HCT116 (cell line): ENCODE measurements at places on chromosomes 3 and 15.

DNA sequence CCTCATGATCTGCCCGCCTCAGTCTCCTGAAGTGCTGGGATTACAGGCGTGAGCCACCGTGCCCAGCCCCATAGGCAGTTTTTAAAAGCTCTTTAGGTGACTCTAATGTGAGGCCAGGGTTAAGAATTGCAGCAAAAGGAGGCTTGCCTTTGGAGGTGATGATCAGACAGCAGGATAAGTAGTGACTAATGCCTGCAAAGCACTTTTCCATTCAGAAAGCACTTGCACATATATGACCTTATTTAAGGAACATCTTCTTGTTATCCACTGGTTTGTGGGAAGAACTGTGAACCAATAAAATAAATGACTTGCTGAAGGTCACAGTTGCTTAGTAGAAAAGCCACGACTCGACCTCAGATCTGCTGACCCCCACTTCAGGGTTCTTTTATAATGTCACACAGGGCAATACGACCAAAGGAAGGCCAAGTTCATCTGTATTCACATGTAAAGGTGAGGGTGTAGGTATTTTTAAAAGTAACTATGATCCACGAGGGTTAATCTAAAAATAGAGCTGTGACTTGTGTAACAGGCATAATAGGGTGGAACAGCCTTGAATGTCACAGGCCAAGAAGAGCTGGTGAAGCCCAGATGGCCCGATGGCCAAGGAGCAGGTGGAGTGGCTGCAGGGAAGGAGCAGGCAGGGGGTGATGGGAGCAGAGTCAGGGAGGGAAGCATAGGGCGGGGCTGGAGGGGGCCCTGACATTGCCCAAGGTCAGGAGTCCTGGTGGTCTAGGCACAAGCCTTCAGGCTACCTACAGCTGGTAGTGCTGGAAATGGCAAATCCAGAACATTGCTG lies 24.4 kb downstream of the LARP6 start:
- no peak for DNase-seq

GRCh38 chr3:70358978-70359580 lies 46.6 kb upstream of the MDFIC2 start:
- DNase-seq, result peak; percentile 0

DNA sequence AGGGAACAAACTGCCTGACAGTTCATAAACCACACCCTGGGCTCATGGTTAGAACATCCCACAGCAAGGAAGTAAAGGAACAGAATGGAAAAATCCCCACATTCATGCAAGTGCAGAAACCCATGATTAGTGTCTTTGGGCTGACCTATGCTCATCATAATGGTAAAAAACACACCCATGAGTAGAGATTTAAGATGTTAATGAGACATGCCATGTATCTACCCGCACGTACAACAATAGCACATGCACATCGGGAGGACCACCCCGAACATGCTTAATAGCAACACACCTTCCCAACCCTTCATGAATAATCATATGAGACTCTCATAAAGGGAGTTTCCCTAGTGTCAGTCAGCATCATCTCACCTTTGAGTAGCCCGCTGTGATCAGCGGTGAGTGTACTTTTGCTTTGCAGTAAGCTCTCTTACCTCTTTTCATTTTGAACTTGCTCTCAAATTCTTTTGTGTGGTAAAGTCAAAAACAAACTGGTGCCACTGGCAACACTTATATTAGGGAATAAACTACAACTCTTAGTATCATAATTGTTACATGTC lies 23.2 kb downstream of the ZBED2 start:
- DNase-seq, result no peak

GRCh38 chr3:115146032-115146417 lies 1.1 kb downstream of the ZBTB20 start:
- peak; percentile 19 for DNase-seq

- no peak for DNase-seq
These were observed 151.6 kb downstream of the SERPINI1 start for GRCh38 chr3:167887096-167887495.

GRCh38 chr3:117786349-117786748 lies 1076.8 kb downstream of the TUSC7 start:
- no peak for DNase-seq

DNA sequence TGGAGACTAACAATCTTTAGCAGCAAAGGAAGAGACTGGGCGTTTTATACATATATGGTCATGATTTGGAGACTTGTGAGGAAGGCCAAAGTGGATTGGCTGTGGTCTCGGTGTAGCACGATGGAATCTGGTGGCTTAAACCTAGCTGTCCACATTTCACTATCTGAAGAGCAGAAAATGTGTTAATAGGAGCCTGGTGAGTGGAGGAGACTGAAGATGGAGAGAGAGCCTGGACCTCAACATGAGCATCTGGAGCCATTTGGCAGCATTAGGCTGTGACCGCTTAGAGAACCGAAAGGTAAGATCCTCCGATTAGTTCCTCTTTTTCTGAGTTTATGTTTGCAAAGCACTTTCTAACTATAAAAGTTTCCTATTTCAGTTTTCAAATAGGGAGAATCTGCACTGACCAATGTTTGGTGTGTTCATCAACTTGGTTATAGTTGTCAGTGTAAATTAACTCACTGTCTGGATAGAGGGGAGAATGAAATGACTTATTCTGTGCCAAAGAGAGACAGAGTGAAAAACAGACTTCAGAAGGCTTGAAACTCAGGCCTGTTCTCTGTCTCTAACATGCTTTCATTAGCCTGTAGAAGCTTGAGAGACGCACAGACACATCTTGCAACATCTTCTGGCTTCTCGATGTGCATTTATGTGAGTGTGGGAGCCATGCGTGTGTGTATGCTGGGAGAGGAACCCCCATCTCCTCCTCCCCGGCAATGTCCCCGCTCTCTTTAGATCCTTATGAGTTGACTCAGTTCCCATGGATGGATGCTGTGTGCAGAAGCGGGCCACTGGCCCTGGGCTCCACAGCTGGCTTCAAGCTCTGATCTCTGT lies 244.7 kb upstream of the TBL1XR1 start:
- no peak for DNase-seq

DNA sequence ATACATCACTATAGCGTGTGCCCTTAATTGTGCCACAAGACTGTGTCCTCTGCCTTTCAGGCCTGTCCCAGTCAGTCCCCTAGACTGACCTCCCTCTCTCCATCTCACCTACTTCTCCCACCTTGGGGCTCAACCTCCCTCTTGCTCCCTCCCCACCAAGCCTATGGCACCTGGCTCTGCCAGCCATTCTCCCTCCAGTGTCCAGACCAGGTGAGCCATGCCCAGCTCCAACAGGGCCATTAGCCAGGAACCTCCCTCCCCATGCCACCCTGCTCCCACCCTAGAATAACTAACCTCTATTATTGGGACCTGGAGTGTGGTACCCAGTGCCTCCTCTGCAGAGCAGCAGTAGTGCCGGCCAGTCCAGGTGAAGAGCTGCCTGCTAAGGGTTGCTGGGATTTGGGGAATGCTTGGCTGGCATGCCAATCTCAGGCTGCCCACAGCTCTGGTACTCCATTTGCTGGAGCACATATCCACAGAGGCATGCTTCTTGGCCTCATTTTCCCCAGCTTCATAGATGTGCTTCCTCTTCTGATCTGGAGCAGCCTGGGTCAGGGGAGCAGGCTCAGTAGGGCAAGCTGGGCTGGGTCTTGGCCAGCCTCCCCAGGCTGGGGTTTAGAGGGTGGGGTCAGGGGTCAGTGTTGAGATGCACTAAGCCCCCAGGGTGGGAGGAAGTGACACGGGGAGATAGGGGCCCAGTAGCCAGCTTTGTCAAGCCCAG lies 38.8 kb downstream of the SAXO2 start:
- no peak for DNase-seq

DNA sequence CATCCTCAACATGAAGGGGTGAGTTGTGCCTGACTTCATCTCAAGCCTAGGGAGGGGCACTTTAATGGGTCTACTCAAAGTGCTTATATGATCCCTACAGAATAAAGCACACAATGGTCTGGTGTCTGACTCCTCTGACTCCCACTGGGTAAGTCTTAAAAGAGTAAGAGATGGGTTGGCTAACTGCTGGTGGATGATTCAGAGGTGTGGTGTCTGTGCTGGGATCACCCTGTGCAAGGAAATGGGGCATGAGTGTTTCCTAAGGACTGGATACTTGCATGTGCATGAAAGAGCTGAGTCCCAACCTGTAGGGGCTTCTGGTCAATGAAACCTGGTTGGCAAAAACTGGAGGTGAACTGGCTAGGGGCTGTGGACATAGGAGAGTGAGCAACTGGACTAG lies 158.8 kb downstream of the IL20RB start:
- no peak for DNase-seq

GRCh38 chr3:184443364-184443763 lies 63.5 kb downstream of the CHRD start:
- no peak for DNase-seq

GRCh38 chr3:25137606-25138005 lies 290.5 kb upstream of the RARB start:
- DNase-seq, result no peak

DNA sequence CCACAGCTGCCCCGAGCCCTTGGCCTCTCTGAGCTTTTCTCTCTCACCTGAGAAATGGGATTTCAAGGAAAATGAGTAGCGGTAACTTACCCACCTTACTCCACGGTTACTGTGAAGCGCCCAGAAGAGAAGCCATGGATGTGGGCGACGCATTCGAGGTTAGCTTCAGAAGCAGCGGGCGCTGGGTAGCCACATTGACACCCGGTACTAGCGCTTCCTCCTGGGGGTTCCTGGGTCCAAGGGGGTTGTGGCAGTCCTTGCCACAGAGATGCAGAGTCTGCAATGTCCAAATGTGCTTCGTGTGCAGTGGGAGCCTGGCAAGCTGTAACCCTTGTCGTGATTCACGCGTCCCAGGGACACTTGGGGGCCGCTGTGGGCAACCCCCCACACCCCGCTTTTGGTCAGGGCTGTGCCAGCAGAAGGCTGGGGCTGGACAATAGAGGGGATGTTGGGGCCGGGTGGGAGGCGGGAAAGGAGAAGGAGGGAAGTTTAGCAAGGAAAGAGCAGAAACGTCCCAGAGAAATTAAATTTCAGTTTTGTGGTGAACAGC lies 41.4 kb upstream of the FURIN start:
- no peak for DNase-seq

- DNase-seq, result no peak
These were observed 13.3 kb downstream of the HRH1 start for GRCh38 chr3:11167590-11167989.

DNA sequence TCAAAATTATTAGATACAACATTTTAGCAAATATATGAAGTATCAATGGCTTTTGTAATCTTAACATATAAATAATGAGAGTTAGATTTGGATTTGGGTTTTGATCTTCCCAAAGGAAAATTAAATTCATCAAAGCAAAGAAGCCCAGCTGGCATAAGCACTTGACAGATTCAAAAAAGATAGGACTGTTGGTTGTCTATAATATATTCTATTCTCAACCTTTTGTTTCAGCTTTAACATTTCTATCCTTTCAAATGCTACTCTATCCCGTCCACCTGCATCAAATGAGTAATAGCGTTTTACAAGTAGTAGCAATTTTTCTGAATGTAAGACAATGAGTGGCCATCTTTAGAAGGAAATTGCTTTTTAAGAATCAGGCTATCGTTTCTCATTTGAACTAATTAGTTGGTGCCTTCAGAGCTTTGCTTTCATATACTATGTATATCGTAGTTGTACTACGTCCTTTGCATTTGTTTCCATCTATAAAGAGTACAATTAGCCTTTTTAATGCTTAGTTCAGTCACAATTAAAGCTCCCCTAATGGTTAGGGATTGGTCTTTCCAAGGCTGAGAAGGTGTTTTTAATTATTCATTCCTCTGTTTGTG lies 278.0 kb downstream of the UBE2E2 start:
- DNase-seq, result no peak

DNA sequence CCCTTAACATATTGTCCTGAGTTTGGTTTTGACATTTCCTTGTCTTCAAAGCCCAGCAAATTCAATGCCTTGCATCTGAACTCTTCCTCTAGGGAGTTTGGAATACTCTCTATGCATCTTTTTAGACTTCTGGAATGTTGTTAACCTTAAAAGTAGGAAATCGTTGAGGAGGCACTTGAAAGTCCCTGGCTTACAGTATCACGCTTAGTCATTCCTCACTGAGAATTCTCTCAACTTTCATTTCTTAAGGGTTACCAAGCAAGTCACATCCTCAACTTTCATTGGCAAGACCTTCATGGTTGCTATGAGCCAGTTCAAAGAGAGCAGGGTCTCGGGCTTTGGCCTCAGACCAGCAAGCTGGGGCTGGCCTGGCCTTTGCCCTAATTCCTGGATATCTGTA lies 89.9 kb downstream of the ASB7 start:
- DNase-seq, result no peak

DNA sequence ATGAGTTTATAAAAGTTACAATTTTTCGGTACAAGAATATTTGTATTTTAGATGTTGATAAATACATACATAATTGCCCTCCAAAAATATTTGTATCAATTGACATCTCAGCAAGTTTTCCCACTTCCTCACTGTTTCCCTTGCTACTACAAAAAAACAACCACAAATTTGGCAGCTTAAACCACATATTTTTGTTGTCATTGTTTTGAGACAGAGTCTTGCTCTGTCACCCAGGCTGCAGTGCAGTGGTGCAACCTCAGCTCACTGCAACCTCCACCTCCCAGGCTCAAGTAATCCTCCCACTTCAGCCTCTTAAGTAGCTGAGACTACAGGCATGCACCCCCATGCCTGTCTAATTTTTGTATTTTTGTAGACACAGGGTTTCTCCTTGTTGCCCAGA lies 162.8 kb upstream of the RARB start:
- no peak for DNase-seq

- no peak for DNase-seq
These were observed 260.3 kb downstream of the ERC2 start for GRCh38 chr3:56207922-56208321.

GRCh38 chr3:98821063-98821462 lies 57.9 kb downstream of the ST3GAL6 start:
- no peak for DNase-seq

- no peak for DNase-seq
These were observed 18.6 kb upstream of the FNDC3B start for GRCh38 chr3:172020763-172021162.
